Stimulated activated CD4-positive, alpha-beta T cell treated with anti-CD3 and anti-CD28 coated beads, TNF-alpha, amount 100 ng/mL, for 48 hours (primary cell): ENCODE measurements at places on chromosomes 12 and 14.

- DNase-seq = peak; percentile 70
Observed at GRCh38 chr14:73467377-73467776, 9.0 kb upstream of the NUMB start.

DNA sequence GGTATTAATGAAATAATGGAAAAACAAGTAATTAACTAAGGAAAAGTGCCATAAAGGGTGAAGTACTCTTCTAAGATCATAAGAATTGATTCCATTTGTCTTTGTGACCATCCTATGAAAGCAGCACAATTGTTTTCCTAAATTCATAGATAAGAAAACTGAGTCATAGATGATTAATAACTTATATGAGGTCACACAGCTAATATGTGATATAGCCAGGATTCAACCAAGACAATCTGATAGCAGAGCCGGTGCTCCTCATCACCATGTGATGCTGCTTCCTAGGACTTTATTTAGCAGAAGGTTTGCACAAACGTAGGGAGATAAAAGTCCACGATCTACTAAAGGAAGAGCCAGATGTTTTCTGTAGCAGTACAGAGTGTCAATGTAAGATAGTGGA, 181.5 kb upstream of the SYT1 start:
- DNase-seq = no peak

DNA sequence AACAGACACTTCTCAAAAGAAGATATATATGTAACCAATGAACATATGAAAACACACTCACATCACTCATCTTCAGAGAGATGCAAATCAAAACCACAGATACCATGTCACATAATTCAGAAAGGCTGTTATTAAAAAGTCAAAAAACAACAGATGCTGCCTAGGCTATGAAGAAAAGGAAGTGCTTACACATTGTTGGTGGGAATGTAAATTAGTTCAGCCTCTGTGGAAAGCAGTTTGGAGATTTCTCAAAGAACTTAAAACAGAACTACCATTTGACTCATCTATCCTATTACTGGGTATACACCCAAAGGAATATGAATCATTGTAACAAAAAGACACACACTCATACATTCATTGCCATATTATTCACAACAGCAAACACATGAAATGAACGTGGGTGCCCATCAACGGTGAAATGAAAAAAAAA, 35.1 kb downstream of the EIF2S3B start:
- DNase-seq = no peak

DNA sequence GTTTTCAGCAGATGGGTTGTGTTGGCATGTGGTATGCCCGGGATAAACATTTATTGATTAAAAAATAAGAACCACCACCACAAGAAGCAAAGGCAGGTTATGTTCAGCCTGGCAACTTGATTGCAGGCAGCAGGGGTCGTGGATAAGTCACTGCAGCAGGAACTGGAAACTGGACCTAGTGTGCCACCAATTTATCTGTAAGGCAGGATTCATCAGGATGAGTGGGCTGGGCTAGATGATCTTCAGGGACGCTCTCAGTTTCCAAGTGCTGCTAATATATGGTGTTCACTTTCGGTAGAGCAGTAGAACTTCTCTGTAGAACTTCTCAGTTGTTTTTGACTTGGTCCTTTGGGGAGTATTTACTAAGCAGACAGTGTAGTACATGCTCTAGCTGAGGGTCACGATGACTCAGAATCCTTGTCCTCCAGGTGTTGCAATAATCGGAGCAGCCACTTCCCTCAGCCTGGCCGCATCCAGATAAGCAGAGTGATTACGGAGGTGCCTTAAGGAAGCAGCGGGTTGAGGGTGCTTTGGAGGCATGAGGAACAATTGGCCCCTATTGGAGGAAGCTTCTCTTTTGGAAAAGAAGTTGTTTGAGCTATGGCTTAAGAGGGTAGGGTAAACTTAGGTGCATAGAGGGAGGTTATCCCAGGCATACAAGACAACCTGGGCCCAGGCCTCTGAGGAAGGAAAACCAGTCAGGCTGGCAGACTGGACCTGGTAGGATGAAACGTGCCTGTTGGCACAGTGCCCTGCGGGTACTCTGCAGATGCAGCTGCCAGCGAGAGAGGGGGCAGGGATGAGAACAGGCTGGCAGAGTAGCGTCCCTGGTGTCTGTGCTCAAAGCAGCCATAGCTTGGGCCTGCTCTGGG, 104.0 kb downstream of the GPR135 start:
- no peak for DNase-seq

- DNase-seq = no peak
Observed at GRCh38 chr12:124075841-124076240, 102.8 kb downstream of the ZNF664 start.

DNA sequence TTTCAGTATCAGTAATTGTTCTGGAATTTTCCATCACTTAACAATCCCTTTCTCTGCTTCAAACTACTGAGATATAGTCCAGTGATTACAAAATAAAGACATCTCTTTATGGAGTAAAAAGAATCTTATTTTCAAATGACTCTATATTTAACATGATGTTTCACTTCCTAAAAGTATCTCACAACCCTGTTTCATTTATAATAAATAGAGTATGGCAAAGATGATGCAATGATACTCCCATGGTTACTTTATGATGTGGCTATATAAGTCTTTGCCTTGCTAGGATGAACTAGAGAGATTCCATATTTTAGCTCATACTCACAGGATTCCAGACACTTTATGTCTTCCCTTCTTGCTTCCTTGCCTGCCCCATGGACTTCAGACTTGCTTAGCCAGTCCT, 953.5 kb upstream of the MDGA2 start:
- DNase-seq = no peak

DNA sequence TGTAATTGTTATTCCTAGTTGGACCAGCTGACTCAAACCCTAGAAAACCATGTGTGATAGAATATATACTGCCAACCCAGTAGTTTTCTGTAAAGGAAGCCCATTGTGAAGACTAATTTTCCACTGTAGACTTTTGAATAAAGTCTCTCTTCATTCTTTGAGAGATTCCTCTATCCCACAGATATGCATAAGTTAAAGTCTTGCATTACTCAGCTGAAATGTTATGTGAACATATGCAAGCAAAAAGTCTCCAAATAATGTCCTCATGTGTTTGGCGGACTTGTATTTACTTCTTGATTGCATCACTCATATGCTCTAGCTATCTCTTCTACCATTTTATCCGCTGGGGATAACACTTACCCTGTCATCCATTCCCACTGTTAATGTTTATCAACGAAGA, 35.1 kb upstream of the OTOGL start:
- DNase-seq = no peak

- no peak for DNase-seq
Observed at GRCh38 chr12:117023998-117024960, 74.9 kb downstream of the TESC start.

DNA sequence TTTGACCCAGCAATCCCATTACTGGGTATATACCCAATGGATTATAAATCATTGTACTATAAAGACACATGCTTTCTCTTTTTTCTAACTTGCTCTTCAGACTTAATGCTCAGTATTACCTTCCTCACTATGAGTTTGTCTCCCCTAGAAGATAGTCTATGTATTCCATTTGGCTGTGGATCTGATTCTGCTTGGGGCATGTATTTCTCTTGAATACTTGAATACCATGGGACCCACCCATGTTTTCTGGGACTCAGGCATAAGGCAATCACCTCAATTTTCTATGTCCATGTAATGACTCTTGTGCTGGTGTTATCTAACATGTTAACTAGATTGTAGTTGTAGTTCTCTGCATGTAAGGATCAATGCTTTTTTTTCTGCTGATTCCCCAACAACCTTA, 70.4 kb upstream of the PPM1H start:
- DNase-seq = no peak

DNA sequence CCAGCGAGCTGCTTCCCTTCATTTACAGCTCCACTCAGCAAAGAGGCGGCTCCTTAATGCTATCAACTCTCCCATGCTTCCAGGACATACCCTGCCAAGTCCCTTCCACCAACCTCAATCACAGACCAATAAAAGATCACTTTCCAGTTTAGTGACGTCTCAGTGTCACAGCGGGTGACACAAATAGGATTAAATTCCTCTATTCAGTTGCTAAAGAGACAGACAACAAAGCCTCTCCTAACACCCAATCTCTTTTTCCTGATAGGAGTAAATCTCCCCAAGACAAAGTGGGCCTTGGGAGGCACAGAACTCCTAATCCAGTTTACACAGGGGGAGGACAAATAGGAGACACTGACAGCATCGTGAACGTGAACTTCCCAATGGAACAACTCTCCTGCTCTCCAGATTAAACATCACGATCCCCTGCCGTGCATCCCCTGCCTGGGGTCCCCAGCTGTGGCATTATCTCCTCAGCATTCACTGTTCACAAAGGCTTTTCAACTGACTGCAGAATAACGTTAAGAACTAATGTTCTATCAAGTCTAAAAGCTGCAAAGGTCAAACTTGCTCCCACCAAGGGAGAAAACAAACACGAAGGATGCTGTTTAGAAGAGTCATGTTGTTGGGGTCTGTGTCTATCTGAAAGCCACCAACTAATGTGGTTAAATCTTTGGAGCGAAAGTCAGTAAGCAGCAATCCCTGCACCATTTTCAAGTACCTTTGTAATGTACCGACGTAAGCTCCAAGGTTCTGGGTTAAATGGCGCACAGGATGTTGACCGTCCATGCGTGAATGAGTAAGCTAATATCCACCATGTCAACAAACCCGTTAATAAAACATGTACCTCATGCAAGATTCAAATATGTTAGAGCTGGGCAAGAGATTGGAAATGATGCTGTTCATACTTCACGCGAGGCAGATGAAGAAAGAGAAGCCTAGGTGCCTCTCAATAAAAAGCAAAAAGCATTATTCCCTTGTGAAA, 31.5 kb downstream of the TMEM132D start:
- no peak for DNase-seq

GRCh38 chr14:97539411-97539795, 742.2 kb downstream of the VRK1 start:
- DNase-seq = no peak

GRCh38 chr14:36524874-36525745, 5.1 kb upstream of the NKX2-1 start:
- no peak for DNase-seq

DNA sequence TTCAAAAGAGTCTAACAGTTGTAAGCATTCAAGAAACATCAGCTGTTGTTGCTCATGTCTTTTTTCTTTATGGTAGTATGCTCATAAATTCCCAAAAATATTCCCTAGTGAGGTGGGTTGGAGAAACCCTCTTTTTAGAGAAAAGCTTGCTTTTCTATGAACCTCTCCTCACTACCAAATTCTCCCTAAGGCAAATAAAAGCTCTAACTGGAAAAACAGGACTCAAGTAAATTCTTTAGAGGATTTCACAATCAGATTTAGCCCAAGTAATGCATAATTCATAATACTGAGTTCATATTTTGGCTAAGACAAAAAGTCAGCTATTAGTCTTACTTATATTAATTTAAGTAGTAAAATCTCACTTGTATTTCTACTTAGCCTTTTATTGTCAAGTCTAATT, 59.1 kb downstream of the DIO2 start:
- no peak for DNase-seq

DNA sequence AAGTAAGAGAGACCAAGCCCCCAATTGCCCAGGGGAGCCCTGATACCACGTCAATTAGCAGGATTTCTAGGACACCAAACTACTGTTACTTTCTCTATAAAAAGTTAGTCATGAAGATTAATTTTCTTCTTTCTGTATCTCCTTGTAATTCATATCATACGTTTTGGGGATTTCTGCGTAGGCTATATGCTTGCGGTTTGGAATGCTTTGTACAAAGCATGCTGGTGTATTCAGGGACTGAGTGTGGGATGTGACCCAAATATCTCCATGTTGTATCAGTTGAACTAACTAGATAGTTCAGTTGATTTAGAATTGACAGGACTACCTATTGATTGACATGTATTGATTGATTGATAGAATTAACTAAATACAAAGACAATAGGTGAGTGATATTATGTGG, 7.7 kb downstream of the GPR33 start:
- no peak for DNase-seq

DNA sequence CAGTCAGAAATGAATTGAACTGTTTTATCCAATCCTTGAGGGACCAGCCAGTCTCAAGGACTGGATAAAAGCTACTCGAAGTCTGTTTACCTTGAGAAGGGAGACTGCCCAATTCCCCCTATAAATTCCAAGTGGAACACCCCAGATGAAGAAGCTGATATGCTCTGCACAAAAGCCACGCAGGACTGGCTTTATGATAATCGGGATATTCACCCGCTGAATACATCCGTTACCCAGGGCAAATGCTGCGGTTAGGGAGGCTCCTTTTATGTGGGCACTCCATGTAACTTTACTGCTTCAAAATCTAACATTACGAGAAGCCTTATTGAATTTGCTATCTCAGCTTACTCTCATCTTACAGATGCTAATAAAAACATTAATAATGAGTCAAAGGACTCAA, 119.1 kb downstream of the DENND5B start:
- DNase-seq = no peak

DNA sequence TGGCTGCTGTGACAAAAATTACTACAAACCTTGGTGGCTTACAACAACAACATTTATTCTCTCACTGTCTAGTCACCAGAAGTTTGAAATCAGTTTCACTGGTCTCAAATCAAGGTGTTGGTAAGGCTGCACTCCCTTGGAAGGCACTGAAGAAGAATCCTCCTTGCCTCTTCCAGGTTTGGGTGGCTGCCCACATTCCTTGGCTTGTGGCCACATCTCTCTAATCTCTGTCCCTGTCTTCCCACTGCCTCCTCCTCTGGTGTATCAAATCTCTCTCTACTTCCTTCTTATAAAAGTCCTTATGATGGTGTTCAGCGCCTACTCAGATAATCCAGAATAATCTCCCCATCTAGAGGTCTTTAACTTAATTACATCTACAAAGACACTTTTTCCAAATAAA, 31.0 kb downstream of the PLCZ1 start:
- no peak for DNase-seq

- DNase-seq = no peak
Observed at GRCh38 chr12:70214972-70215617, 28.1 kb upstream of the CNOT2 start.

DNA sequence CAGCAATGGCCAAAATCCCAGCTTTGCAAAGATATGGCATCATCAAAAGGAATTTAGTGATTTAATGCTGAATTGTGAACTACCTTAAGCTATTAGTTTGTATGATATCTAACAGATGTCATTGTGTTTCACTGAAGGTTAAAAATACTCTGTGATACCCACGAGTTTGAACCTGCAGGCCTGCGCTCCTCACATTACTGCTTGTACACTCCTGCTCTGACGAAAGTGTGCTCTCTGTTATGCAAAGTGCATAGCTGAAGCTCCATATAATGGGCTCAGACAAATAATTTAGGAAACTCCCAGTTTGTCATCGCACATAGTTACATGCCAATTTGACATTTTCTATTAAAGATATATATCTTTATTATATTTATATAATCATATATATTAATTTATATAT, 52.2 kb downstream of the SPPL3 start:
- no peak for DNase-seq

DNA sequence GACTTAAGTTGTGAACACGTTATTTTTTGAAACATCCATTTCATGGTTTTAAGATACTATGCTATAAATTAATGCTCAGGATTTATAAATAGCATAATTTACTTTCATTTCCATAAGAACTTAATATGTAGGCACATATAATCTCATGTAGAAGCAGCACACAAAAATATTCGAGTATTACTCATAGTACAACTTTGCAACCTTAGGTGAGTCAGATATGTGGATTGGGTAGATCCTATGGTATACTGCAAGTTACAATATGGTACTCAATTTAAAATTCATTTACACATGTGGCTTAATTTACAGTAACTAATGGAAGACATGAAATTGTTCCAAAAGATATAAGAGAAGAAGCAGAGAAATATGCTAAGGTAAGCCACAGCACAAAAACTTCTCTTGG, 26.0 kb downstream of the PSMA3 start:
- DNase-seq = no peak

- no peak for DNase-seq
Observed at GRCh38 chr12:41653386-41654326, 465.5 kb downstream of the PDZRN4 start.

- DNase-seq = no peak
Observed at GRCh38 chr14:100072783-100073346, 7.6 kb downstream of the EVL start.
